ENCODE measurements at places on chromosomes 1 and 21.

DNA sequence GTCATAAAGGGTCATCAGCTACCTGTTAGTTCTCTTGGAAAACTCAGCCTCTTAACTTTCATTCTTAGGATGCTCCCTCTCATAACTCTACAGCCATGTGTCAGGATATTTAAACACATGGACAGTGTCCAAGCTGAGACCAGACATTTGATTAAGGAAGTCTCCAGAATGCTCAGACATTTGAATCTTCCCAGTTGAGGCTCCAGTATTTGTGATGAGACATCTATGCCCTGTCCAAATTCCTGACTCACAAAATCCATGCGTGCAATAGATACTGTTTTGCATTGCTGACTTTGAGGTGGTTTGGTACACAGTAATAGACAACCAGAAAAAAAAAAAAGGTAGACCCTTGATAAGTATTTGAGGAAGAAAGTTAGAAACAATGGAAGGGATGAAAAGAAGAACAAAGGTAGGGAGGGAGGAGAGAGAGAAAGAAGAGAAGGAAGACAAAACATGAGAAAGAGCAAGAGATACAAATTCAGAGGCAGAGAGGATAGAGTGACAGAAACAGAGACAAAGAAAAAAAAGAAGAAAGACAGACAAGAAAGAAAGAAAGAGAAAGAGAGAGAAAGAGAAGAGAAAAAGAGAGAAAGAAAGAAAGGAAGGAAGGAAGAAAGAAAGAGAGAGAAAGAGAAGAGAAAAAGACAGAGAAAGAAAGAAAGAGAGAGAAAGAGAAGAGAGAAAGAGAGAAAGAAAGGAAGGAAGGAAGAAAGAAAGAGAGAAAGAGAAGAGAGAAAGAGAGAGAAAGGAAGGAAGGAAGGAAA, 275.5 kb upstream of the PRMT6 start:
- DNase-seq: no peak

GRCh38 chr1:211920141-211920572, 89.6 kb upstream of the LPGAT1 start:
- no peak for DNase-seq

DNA sequence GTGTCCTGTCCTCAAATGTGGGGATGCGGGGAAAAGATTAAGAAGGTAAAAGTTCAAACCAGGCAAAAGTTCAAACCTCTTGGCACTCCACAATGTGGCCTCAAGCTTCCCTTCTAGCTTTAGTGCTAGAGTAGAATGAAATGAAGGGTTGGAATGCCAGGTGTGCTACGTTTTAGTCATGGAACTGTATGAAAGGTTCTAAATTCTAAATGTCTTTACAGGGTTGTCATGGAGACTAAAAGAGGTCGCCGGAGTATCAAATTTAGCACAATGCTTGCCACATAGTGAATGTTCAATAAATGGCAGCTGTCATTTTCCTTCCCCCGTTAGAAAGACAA, 57.2 kb upstream of the LRRC8D start:
- DNase-seq: no peak

GRCh38 chr1:3847081-3847480, 9.9 kb downstream of the CEP104 start:
- no peak for DNase-seq

DNA sequence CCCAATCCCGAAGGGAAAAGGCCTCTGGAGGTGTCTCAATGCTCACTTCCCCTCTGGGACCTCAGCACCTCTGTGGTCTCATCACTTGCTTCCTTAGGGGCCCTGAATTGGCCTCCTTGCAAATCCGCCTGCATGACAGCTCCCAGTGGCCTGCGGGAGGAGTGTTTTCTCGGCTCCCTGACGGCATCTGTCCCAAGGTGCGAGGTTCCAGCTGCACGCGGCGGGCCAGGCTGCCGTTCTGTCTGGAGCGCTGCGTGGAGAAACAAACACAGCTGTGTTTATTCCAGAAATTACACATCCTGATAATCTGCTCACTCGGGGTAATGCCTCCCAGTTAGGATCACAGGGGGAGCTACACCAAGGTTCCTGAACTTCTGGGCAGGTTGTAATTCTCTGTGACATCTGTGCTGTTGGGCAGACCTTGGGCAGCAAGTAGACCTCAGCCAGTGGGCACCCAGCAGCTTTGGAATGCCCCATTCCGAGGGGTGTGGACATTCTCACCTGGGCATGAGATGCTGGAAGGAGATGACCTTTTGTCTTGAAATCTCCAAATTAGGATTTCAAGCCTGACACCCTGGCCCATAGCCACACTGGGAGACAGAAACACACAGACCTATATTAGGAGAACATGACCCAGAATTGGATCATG, 18.2 kb downstream of the EPHB2 start:
- no peak for DNase-seq

GRCh38 chr1:40905061-40905460, 42.9 kb upstream of the CITED4 start:
- DNase-seq: no peak

DNA sequence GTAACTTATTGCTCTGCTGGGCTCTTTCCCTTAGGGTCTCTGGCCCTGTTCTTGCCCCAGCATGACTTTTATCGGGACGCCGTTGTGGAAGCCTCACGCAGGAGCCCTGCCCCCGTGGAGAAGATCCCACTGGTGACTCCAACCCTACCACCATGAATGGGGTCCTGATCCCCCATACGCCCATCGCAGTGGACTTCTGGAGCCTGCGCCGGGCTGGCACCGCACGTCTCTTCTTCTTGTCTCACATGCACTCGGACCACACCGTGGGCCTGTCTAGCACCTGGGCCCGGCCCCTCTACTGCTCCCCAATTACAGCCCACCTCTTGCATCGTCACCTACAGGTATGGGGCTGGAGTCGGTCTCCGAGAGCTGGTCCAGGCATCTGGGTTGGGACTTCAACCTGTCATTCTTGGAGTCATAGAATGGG, 322 bp downstream of the DCLRE1B start:
- no peak for DNase-seq

DNA sequence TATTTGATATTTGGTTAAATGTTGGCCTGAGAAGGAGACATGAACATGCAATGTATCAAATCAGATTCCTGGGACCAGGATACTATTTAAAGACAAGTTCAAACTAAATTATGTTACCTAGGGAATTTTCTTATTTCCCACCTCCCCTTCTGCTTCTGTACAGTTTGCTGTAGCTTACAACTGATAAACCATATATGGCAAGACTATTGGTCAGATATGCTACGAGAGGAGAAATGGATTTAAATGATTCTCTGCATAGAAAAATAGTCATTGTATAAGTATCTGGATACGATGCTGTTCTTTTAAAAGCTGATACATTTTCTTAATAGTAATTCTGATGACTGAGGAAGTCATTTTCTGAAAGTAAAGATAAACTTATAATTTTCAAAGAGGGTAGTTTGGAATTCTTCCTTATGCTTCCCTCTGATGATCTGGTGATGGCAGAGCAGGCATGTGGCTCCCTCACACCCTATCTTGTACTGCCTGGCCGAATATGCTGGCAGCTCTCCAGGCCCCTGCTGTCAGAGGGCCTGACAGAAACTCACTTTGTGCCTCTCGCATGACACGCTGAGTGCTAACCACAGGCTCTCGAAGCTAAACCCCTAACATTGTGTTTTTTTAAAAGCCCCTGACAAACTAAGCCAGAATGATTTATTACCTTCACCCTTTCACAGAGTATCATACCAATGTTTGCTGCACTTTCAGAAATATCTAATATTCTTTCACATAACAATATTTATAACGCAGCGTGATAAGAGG, 19.4 kb downstream of the RRP15 start:
- DNase-seq: no peak

- DNase-seq: peak; percentile 76
Observed at GRCh38 chr1:24391882-24392603, 21.5 kb downstream of the STPG1 start.

- DNase-seq: no peak
Observed at GRCh38 chr1:107494061-107494460, 353.2 kb downstream of the NTNG1 start.

- DNase-seq: no peak
Observed at GRCh38 chr1:41454406-41454805, 30.1 kb downstream of the EDN2 start.

- no peak for DNase-seq
Observed at GRCh38 chr1:231527586-231528171, 790 bp upstream of the TSNAX start.

- no peak for DNase-seq
Observed at GRCh38 chr1:30234091-30234490, 489.3 kb downstream of the MATN1 start.

DNA sequence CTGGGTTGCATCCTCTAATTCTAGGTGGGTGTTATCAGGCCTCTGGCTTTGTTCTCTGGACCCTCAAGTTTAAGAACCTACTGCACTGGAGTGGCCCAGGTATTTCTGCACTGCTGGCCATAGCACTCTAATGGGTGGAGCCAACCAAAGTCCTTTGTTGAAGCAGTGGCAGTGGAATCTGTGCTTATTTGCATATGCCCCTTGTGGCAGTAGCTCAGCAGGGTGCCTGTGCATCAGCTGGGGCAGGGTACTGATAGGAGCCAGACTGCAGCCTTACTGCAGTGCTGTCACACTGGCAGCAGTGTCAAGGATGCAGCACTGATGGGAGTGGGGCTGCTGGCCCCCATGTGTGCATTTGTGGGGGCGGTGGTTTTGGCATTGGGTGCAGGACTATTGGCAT, 660.6 kb downstream of the LRRIQ3 start:
- no peak for DNase-seq

DNA sequence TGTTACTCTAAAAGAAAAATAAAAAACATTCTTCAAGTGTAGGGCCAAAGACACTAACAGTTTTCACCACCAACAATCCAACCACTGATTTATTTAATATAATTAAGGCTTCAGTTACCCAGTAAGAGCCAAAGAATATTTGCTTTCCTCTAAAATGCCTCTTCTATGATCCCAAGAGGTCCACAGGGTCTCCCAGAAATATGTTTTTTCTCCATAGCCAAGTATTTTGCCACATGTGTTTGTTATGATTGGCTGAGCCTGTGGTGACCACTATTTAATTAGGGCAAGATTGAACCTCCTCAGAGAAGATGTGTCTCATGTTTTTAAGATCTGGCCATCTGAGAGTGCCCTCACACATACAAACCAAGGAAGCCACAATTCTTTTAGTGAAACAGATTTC, 135.9 kb downstream of the TPR start:
- no peak for DNase-seq

- DNase-seq: no peak
Observed at GRCh38 chr21:39661740-39662139, 49.0 kb downstream of the B3GALT5 start.

GRCh38 chr1:184896000-184896399, 78.3 kb downstream of the NIBAN1 start:
- DNase-seq: no peak

DNA sequence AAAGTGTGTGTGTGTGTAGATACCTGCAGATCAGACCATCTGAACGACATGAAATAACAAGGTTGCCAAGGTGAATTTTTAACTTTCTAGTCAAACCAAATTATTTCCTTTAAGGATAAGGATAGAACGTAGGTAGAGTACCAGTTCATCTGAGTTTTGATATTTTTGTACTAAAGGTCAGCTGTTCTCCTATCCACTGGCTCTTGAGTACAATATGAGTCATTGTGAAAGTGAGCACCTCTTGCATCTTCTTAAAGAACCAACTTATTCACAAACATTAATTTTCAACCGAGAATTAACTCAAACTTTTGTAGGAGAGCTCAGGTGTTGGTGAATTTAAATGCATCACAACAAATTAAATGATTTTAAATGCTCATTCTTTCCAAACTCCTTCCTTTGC, 71.5 kb downstream of the IFI44 start:
- DNase-seq: no peak

- DNase-seq: no peak
Observed at GRCh38 chr1:233744779-233745513, 131.0 kb downstream of the KCNK1 start.

GRCh38 chr21:45253633-45254459, 33.8 kb downstream of the POFUT2 start:
- no peak for DNase-seq

DNA sequence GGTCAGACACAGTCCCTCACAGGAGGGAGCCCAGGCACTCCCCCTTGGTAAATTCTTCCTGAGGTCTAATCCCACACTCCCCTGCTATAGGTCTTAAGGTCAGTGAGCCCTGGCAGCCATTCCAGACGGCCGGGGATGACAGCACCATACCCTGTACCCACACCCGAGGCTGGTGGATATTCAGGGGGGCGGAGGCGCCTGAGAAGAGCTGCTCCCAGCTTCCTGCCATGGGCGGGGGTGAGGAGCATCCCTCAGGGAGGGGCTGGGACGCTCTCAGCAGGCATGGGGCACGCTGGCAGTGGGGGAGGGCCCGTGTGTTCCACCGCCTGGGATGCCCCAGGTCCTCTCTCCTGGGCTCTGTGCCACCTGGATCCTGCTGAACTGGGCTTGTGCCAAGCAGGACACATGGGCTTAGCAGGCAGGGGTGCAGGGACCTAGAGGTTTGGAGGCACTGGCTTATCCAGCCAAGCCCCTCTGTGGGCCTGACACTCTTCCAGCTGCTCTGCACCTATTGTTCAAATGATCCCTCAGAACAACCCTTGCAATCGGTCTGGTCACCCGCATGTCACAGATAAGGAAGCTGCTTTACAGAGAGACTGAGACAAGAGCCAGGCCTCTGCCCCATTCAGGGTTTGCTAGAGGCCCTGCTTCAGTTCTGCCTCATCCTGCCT, 5.7 kb upstream of the ADGRB2 start:
- DNase-seq: no peak

- DNase-seq: no peak
Observed at GRCh38 chr1:45864167-45865106, 61.0 kb downstream of the MAST2 start.

- DNase-seq: no peak
Observed at GRCh38 chr1:217331698-217332097, 299.2 kb downstream of the GPATCH2 start.

GRCh38 chr1:965526-966134, 652 bp upstream of the PLEKHN1 start:
- DNase-seq: no peak

- DNase-seq: no peak
Observed at GRCh38 chr1:185069202-185069772, 23.9 kb downstream of the RNF2 start.

GRCh38 chr1:13548281-13548680, 34.5 kb upstream of the LRRC38 start:
- no peak for DNase-seq

GRCh38 chr1:19644681-19645410, 735 bp downstream of the NBL1 start:
- DNase-seq: peak; percentile 50
